Brain pericyte (primary cell): ENCODE measurements at places on chromosomes 4 and X.

- DNase-seq, result no peak
These were observed 957 bp downstream of the PPP2R2C start for GRCh38 chr4:6471307-6472007.

- no peak for DNase-seq
These were observed 148.9 kb upstream of the CPEB2 start for GRCh38 chr4:14853176-14853943.

DNA sequence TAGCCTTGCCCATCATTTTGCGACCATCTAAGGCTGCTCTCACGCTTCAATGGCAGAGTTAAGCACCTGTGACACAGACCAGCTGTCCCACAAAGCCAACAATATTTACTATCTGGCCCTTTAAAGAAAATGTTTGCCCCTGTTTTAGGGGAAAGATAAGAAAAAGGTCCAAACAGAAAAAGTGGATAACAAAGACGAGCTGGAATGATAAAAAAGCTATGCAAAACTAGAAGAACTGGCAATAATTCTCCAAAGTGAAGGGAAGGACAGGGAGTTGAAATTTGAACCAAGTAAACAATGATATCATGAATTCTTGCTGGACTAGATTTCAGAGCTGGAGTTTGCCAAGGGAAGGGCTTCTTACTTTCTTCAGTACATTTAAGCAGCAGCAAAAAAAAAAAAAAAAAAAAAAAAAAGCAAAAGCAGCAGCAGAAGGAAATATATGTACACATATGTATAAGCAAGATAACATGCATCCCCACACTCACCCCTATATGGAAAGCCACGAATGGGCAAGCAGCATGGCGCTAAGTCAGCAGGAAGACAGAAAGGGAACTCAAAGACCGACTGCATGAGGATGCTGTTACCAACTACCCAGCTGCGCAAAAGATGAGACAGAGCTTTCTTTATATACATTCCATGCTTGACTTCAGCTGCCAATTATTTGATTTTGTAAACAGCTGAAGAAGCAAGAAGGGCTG, 12.5 kb downstream of the TRAPPC2 start:
- DNase-seq, result no peak

GRCh38 chr4:15100380-15100779, 98.1 kb downstream of the CPEB2 start:
- no peak for DNase-seq

- DNase-seq, result no peak
These were observed 423.5 kb upstream of the NDST3 start for GRCh38 chr4:117610706-117611308.

GRCh38 chr4:73976716-73977115, 5.1 kb downstream of the PF4 start:
- DNase-seq, result no peak

GRCh38 chr4:137541181-137541580, 8.9 kb upstream of the PCDH18 start:
- DNase-seq, result no peak

GRCh38 chr4:105149771-105150170, 3.1 kb downstream of the TET2 start:
- no peak for DNase-seq

DNA sequence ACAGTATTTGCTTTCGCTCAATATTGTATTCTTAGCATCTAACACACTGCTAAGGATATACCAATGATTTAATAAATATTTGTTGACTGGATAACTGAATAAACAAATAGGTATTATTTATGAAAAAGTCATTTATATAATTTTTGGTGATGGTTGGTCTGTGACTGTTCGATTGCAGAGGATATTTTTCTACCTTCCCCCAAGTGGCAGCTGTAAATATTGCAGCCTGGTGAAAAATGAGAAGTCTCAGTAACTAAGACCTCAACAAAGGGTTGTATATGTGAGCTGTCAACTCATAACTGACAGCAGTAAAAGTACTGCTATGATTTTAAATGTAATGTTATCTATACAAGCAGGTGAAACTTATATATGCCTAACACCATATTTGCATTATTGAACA, 36.0 kb downstream of the HTR2C start:
- DNase-seq, result no peak

- no peak for DNase-seq
These were observed 25.1 kb downstream of the RAB9B start for GRCh38 chrX:103806862-103807474.

DNA sequence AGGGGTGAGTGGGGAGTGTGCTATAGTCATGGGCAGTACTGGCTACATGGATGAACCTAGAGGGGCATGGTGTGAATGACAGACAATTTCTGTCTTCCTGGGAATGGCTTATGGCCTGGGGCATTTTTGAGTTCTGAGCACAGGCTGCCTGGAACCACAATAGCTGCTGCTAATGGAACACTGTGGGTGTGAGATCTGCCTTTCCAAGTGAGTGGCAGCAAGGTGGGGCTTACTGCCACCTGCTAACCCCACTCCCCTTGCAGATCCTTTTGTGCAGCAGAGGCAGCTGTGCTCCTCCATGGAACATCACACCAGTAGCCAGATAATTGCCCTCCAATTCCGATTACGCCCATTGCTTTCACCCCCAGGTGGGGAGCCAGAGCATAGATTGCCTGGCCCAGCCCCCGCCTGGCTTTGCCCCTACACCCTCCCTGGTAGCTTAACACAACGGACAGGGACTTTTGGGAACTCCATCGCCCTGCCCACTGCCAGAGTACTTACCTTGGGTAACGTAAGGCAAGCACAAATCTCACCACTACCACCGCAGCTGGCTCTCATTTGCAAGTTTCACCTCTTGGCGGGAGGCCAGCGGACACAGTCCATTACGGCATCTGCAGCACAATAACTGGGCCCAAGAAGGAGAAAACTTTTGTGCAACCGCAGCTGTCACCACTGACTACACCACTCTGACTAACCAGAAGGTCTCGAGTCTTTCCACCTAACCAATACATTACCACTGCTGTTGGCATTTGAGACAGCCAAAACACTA, 421.2 kb upstream of the NWD2 start:
- DNase-seq, result no peak
